ENCODE measurements at places on chromosomes 4 and X. TPM values are rescaled to one million over a fixed set of nuclear protein-coding genes. Genes with fewer than 3 reads are reported as not detected.

UTP14A gene
- 16.1 TPM for total RNA-seq

XAGE1A gene
- 1.0 TPM for total RNA-seq

RAB39B gene
- total RNA-seq = 5.5 TPM

NLRP2B gene
- total RNA-seq = not detected

CDKL2 gene
- not detected for total RNA-seq

FAM9C gene
- total RNA-seq = not detected

HSFX2 gene
- not detected for total RNA-seq

TCEAL2 gene
- total RNA-seq = not detected

CHRNA9 gene
- not detected for total RNA-seq

MXRA5 gene
- 1.1 TPM for total RNA-seq

FAT4 gene
- total RNA-seq = 3.2 TPM

FAM120C gene
- 2.4 TPM for total RNA-seq

CD38 gene
- total RNA-seq = not detected

- DNase-seq = peak; percentile 90
Measured at GRCh38 chr4:41256740-41257256, at the start of gene UCHL1. Gene UCHL1 (plus strand): TSS chr4:41256928. CDS start chr4:41256977, 49 bp downstream.

GRCh38 chr4:10765386-10765785 lies 80.8 kb upstream of the CLNK start:
- DNase-seq = no peak

DNA sequence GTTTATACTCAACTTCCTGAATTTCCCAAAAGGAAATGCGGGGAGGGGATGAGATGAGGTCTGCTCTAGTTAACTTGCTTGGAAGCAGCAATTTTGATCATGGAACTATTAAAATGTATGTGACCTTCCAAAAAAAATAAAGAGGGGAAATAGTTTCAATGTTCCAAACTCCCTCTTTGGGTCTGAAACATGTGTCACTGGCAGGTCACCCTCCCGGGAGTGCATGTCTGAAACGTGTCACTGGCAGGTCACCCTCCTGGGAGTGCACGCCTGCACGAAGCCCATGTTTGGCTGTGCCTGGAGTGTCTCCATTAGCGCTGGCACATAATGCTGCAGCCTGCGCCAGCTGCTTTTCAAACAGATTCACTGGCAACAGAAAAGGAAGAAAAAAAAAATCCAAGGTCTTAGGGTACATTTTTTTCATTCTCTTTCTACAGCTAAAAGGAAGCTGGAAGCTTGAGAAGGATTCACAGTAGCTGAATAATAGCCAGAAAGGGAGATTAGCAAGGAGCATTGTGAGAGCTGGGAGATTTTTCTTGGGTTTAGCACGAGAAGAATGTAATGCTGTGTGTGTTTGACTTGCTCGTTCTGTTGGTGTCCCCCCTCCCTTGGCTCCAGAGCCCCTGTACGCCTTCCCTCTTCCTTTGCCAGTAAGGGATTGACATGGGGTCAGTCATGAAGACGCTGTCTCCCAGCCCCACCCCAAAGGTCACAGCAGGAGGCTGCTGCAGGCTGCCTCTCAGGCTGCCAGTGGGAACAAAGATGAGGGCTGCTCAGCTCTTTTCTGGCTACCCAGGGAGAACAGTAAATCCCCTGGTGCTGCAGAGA lies 39.2 kb upstream of the TLR3 start:
- DNase-seq = no peak

- peak; percentile 69 for DNase-seq
Measured at GRCh38 chr4:8355306-8355705, 85.2 kb downstream of the ACOX3 start.

GRCh38 chr4:142917678-142918077 lies 71.6 kb upstream of the INPP4B start:
- DNase-seq = no peak

GRCh38 chr4:8310306-8310705 lies 40.8 kb downstream of the HTRA3 start:
- DNase-seq = no peak

DNA sequence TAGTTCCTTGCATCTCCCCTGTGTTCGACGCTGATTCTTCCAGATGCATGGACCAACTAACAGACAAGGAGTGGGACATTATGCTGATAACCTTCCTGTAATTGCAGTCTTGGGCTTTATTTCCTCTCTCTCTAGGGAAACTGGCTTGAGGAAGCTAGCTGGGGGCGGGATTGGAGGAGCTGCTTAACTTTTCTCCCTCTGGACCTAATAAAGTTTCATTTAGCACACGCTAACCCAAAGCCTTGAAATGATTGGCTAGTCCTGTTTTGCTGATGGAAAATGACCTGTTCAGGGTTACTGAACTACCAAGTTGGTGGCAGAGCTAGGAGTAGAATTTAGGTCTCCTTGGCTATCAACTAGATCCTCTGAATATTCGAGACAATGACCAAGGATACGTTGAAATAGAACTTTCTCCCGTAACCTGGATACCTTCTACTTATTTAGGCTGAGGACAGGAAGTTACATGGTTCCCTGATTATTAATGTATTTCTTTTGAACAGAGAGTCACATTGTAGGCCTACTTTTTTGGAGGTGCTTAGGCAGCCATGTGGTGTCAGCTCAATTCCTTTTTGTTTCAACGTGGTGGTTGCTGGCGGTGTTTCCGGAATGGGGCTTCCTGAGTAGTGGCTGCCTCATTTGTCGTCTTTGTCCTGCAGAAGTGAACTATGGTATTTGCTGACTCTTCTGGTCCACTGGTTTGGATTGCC lies 2.0 kb downstream of the PGK1 start:
- no peak for DNase-seq

DNA sequence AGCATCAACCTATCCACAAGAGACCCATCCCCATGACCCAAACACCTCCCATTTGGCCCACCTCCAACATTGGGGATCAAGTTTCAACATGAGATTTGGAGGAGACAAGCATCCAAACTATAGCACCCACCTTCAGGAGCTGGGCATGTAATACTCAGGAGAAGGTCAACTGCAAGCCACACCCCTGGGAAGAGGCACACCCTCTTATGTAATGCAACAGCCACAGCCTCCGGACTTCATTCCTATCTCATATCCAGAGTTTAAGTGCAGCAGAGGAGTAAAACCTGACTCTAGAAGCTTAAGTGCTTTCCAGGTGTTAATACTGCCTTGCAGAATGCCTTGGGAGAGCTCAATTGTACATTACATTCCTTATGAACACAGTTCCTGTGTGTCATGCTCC lies 197.4 kb downstream of the PTTG2 start:
- DNase-seq = no peak

- DNase-seq = no peak
Measured at GRCh38 chr4:165514739-165515138, 135.9 kb downstream of the CPE start.

DNA sequence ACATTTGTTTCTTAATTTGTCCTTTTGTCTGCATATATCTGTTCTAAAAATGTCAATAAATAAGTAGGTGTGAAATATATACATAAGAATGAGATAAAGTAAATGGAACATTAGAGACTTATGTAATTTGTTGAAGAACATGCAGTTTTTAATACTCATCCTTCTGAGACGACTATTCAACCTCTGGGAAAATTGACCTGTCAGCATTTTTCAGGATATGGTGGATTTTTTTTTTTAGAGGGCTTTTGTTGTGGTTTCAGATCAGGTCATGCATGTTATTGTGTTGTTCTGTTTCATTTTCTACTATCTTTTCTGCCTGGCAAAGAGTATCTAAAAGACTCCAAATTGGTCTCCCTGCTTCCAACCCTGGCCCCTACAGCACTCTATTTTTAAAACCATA lies 97.3 kb downstream of the PCDH7 start:
- no peak for DNase-seq

GRCh38 chr4:184066584-184067300 lies 150.9 kb downstream of the ENPP6 start:
- peak; percentile 2 for DNase-seq

GRCh38 chr4:108003982-108004515 lies 14.4 kb downstream of the HADH start:
- no peak for DNase-seq

DNA sequence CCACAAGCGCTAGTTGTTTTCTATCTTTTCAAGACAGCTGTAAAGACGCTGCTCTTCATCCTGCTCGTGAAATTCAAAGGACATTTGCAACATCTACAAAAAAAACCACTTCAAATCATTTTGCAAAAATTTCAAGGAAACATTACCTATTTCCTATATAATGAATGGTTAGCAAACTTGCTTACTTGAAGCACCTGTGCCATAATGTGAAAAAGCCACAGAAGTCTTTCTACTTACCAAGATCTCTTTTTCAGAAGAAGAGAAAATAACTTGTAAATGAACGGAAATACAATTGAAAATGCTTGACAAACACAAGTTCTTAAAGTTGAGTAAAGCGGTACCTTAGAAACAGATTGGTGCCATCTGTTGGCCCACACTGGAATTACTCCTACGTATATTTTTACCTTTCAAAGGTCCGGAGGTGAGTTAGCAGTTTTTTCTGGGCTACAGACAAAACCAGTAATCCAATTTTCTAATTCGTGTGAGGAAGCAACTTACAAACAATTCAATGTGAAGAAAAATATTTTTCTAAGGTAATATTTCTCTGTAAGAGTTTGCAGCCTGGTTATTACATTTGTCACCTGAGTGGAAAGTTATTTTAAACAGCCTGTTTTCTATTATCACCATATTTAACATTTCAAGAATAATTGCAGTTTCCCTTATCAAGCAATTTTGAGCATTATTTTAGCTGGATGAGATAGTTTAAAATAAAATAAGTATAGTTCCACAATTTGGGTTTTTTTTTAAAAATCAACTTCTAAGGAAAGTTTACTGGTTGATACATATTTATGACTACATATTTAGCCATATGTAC lies at the start of gene TLR6:
TSS of gene TLR6 (minus strand) at position 294 of the 814 bp plus-strand sequence. CDS start 27,344 bp downstream, outside the sequence.
- peak; percentile 82 for DNase-seq

GRCh38 chrX:9942086-9942485 lies 25.1 kb upstream of the CLDN34 start:
- DNase-seq = no peak

GRCh38 chr4:5711479-5712184 lies 631 bp downstream of the EVC start:
- peak; percentile 28 for DNase-seq

DNA sequence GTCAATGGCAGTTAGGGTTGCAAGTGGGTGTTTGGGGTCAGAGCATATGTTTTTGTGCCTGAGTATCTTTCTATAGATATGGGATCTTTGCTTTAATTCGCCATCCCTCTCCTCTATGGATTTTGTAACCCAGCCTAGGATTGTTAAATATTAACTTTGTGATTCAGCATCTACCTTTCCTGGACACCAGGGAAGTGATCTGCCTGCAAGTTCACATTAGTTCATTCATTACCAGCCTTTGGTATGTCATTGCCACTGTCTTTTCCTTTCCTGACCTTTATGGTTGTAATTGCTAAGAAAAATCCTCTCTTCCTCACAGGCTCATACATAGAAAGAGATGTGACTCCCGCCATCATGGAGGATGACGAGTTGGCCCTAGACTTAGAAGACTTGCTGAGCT lies 73.8 kb downstream of the KIT start:
- no peak for DNase-seq

GRCh38 chr4:146335763-146336409 lies 121.5 kb downstream of the REELD1 start:
- DNase-seq = no peak

GRCh38 chr4:52833941-52834525 lies 28.1 kb upstream of the RASL11B start:
- DNase-seq = no peak

GRCh38 chr4:8556341-8557150 lies 23.6 kb upstream of the GPR78 start:
- DNase-seq = no peak

GRCh38 chr4:52576326-52576725 lies 82.8 kb downstream of the USP46 start:
- no peak for DNase-seq

DNA sequence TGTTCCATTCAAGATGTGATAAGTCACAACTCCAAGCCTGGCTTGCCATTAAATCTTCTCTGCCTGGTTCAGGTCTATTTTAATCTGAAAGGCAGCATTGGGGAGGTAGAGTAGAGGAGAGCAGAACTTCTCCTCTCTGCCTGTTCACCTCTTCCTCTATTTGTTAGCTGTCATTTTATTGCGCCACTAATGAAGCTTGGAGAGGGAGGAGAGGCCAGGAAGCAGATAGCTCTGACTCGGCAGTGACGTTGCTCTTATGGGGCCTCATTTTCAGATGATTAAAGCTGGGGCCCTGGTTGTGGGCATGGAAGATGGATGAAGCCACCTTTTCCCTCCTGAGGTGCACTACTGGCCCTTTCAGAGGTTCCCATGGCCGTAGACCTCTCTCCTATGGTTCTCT lies 207.3 kb downstream of the MID1IP1 start:
- DNase-seq = no peak

- peak; percentile 46 for DNase-seq
Measured at GRCh38 chrX:9781941-9782340, 4.3 kb upstream of the SHROOM2 start.

DNA sequence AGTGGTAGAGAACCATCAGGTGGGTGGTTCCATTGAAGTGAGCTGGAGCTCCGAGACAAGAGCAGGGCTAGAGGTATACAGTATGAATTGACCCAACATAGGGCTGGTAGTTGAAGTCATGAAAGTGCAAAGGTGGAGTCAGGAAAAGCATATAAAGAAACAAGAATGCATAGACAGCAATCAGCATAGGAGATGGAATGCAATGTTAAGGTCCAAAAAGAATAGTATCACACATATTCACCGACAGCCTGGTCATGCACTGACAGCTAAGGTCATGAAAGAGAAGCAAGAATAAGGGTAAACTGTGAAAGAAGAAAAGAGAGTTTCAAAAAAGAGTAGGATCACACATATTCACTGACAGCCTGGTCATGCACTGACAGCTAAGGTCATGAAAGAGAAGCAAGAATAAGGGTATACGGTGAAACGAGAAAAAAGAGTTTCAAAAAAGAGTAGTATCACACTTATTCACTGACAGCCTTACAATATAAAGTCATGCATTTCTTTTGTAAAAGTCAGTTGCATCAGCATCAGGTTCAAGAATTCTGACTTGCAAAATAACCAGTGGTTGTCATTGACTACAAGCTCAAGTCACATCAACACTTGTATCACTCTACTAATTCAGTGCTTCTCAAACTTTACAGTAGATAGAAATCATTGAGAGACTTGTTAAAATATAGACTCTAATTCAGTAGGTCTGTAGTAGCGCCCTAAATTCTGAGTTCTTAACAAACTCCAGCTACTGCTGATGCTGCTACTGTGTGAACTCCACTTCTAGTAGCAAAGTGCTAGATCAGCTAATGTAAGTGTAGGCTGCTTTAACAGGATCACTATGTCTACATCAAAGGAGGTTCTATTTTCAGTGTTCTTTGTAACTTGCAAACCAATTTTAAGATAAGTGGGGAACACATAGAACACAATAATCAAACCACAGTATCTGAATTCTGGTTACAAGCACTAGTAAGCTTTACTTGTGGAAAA lies 221.9 kb downstream of the PDGFC start:
- DNase-seq = no peak

- no peak for DNase-seq
Measured at GRCh38 chr4:6308899-6309643, 39.4 kb downstream of the WFS1 start.

GRCh38 chr4:143961075-143961474 lies 55.7 kb upstream of the GYPE start:
- no peak for DNase-seq

DNA sequence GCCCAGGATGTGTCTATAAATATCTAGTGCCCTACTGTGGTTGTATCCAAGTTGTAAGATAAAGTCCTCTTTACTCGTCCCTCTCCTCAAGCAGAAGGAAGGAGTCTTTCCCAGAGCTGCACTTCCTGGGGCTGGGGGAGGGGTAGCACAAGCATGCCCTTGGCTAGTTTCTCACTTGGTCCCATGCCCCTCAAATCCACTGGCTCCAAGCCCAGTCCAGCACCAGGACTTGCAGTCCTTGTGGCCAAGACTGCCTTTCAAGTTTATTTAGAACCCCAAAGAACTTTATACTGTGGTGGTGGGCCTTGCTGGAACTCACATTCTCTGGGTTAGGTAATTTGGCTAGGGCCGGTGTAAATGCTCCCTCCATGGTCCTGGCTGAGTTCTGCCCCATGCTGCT lies 43.2 kb upstream of the SLC10A4 start:
- DNase-seq = no peak

Measured in A172 (cell line).